Stimulated activated CD8-positive, alpha-beta memory T cell treated with anti-CD3 and anti-CD28 coated beads, Interleukin-4, amount 100 ng/mL, for 24 hours (primary cell): ENCODE measurements at places on chromosomes 2 and 18.

GRCh38 chr2:10410001-10410822 lies 37.9 kb downstream of the ODC1 start:
- no peak for DNase-seq

DNA sequence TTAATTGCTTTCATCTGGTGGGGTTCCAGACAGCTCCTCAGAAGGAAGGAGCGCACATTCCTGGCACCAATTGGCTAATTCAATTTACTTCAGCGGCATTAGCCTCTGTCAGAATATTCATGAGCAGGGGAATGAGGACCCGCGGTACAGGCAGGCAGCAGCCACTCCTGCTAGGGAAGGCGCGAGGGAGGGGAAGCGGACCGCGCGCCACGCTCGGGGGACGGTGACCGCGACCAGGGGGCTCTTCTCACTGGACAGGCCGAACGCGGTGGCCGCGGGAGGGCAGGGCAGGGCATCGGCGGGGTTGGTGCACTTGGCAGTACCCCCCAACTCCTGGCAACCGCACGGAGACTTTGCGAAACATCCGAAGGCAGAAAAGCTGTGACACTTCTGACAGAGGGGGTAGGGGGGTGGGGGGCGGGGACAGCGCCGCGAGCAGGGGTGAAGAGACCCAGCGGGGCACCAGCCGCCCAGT lies at the start of gene CDH20:
Gene CDH20, plus strand, starts transcription at position 160 of the 475 bp plus-strand sequence.
- no peak for DNase-seq

GRCh38 chr2:105125428-105125827 lies 87.6 kb downstream of the MRPS9 start:
- no peak for DNase-seq

GRCh38 chr18:49096021-49096420 lies 145.3 kb upstream of the SMAD7 start:
- DNase-seq, result no peak

DNA sequence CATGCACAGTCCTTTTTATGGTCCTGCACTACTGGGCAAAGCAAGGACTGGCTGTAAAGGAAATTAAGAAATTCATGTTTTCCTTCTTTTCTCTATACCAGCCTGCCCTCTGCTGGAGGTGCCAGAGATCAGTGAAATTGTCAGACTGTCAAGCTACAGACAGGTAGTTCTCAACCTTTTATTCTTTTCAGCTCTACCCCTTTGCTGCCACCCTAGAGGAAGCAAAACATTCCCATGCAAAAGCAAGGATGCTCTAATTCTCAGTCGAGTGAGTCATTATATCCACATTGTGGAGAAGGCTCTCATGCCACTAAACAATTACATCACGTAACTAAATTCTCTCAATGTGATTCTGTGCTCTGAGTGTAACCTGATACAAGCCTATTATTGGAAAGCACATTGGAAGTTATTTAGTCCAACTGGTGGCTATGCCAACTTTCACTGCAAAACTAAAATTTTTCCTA lies 25.0 kb upstream of the RAPGEF4 start:
- peak; percentile 23 for DNase-seq

DNA sequence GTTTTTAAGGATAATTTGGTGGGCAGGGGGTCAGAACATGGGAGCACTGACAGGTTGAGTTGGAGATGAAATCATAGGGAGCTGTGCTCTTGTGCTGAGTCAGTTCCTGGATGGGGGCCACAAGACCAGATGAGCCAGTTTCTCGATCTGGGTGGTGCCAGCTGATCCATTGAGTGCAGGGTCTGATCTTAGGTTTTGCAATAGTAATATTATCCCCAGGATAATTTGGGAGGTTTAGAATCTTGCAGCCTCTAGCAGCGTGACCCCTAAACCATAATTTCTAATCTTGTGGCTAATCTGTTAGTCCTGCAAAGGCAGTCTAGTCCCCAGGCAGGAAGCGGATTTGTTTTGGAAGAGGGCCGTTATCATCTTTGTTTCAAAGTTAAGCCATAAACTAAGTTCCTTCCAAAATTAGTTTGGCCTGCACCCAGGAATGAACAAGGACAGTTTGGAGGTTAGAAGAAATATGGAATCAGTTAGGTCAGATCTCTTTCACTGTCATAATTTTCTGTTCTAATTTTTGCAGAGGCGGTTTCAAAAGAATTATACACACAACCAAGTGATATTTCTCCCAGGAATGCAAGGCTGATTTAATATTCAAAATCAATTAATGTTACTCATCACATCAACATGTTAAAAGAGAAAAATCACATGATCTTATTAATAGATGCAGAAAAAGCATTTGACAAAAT lies 23.0 kb downstream of the DBI start:
- DNase-seq, result no peak

GRCh38 chr2:223889229-223889628 lies 51.8 kb upstream of the AP1S3 start:
- no peak for DNase-seq

DNA sequence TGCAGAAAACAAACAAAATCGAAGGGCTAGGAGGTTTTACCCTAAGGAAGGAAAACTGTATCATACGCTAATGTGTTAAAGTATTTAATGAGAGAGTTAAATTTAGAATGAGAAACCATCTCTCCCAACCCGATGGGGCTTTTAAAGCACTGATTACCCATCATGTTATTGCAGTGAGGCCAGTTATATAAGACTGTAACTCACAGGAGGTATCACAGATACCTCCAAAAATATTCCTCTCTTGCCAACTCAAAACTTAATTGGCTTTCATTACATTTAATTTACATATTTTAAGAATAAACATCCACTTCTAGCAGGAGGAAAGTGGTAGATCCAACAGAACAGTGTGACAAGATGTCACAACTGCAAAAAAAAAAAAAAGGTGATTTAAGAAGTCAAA lies 56.3 kb downstream of the RPL31 start:
- DNase-seq, result no peak

DNA sequence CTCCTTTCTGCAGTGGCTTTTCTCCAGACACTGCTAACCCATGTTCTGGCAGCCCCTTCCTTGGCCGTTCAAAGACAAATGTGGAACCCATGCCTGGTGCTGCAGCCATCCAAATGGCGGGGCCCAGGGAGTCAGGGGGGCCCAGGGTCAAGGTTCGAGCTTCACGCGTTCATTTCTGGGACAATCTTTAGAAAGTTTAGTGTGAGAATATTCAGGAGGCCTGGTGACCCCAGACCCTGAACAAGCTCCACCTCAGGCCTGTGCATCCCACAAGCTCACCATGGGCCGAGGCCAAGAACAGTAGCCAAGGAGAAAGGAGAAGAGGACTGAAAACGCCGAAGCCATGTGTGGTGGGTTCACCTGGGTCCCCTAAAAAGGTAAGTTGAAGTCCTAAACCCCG lies 54.4 kb downstream of the ANKMY1 start:
- DNase-seq, result no peak

- no peak for DNase-seq
These were observed 278.1 kb downstream of the LRATD1 start for GRCh38 chr2:14910654-14911053.

DNA sequence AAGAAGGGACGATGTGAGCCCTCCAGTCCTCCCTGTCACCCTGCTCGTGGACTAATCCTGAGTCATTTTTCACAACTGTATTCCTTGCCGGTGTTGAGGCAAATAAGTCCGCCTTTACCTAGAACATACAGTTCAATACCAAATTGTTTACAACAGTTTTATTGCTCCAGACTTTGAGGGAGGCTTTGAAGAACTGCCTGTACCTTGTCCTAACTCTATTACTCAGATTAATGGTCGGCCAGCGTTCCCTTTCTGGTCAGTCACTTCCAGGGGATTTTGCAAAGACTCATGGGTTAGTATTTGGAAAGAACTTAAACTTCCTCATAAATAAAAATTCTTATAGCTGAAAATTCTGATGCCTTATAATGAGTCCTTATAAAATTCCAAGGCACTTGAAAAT lies 85.1 kb upstream of the ZNF532 start:
- DNase-seq, result no peak

DNA sequence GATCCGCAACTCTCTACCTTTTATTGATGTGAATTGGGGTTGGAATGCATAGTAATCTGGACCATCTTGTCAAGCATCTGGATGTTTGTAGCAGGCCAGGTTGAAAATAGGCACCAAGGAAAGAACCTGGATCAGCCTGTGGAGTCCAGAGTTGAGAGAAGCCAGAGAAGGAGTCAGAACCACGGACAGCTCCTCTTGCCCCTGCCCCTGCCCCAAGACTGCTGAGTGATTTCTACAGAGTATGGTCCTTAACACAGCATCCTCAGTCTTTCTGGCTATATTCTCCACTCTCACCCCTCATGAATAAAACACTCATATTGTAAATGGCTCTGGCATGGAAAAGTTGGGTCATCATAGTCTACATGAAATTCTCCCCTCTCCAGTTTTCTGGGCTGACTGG lies 154.6 kb downstream of the LOXHD1 start:
- no peak for DNase-seq

DNA sequence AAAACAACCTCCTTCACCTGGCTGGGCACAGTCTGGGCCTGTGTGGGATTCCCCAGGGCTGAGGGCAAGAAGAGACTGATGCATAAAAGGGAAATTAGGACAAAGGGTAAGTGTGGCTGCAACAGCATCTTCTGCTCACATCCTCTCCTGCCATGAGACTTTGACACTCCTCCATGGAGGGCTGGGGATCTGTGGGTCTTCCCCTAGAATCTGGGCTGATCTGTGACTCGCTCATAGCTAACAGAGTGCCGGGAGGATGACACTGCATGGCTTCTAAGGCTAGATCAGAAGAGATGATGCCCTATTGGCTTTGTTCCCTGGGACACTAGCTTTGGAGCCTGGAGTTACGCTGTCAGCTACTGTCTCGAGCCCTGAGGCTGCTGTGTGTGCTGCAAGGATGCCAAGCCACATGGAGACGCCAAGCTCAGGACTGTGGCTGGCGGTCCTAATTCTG lies 24.3 kb downstream of the MOCOS start:
- no peak for DNase-seq

DNA sequence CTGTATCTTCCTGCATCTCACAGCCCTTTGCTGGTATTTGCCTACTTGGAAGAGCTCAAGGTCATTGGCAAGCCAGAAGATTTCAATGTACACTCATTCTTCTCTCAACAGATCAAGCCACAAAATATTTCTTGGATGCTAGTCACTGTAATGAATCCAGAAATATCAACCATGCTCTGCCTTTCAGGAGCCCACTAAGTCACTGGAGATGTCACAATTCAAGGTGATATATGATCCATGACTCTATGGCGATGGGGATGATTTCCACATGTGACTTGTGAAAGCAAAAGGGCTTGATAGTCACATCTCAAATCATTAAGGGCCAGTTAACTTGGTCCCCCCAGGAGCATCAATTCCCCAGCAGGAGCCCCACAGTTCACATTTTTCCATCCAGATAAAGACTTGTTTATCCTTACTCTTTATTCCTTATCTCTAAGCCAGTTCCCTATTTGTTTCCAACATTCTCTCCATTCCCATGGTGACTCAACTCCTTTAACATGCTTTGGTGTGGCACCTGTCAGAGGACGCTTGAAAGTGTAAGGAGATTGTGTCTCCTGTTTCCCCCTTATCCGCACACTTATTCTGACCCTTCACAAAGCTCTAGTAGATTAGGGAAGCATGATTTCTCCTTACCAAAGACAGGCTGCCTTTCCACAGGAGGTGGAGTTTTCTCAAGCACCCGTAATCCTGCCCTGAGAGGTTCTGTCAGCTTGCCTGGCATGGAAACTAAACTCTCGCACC lies 15.8 kb downstream of the PKDCC start:
- DNase-seq, result no peak

GRCh38 chr2:144333143-144333555 lies 186.8 kb downstream of the ZEB2 start:
- DNase-seq, result no peak

- no peak for DNase-seq
These were observed 263.0 kb downstream of the EIPR1 start for GRCh38 chr2:3114406-3115185.

GRCh38 chr2:3683748-3684454 lies 19.5 kb upstream of the DCDC2C start:
- DNase-seq, result no peak

DNA sequence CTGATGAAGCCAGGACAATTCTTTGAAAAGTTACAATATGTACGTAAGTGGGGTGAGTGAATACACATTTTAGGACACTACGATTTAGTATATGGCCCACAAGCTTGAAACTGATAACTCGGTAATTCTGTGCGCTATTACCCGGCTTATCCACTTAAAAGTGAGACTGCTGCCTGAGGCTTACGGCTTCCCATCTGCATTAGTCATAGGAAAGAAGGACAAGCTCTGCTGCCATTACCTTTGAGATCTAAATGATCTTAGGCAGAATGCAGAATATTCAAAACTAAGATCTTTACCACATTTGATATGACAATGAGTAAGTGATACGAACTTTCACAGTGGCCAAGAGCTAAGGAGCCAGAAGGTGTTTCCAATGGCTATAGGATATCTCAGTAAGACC lies 133.3 kb downstream of the GAREM1 start:
- no peak for DNase-seq

- no peak for DNase-seq
These were observed 130.1 kb downstream of the SLC8A1 start for GRCh38 chr2:40321822-40322221.

DNA sequence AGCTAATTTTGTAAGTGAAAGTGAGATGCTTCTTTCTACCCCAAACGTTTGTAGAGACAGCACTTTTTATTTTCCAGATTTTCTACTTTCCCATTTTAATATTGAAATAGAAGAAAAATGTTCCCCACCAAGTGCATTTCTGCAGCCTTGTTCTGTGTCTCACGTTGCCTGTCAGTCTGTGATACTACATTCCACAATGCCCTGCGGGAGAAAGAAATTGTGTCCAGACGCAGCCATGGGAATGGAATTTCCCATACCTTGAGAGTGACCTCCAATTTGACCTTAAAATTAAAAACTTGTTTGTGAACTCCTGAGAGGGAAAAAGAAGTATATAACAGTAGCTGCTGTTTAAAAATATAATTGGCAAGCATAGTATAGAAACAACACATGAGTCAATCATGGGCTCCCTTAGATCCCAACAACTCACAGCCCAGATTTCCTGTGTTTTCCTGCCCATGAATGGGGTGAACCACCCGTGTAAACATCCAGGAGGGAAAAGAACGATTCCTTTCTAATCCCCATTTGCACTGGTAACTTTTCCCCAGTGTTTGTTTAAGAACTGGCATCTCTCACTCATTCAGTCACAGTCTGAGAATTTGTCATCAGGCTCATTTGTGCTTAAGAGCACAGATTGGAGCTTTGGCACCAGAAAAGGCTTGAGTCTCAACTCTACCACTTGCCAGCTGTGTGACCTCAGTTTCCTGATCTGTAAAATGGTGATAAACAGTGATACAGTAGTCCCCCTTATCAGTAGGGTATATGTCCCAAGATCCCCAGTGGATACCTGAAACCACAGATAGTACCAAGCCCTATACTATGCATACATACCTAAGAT lies 166.1 kb upstream of the ZNF521 start:
- DNase-seq, result no peak
